IMR-90 (cell line): ENCODE measurements at places on chromosomes 16 and 17.
A peak's percentile ranks its signal among the peaks of the same experiment; 100 is the strongest.

GRCh38 chr17:7717756-7718350 lies 309 bp downstream of the DNAH2 start:
- no peaks in the 10 kb centered on the region for H3K36me3 ChIP-seq
- DNase-seq = no peak
- peaks cover 67% of the 10 kb centered on the region for H3K27me3 ChIP-seq

DNA sequence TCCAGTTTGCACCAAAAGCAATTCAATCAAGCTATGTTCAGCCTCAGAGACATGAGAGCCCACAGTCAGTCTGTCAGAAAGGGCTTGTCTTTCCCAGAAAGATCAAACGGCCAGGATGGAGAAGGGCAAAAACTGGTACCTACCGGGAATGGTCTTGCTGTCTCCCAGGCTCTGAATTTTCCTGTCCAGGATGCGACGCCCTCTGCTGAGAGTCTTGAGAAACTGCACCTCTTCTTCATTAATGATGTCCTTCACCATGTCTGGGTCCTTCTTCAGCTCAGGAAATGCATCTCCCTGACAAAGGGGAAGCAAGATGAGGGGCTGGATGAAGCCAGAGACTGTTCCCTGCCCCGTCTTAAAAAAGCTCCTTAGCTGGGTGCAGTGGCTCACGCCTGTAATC lies 15.8 kb upstream of the EXOSC6 start:
- H3K27ac ChIP-seq = no peak overlapping the region
- no peaks in the 10 kb centered on the region for H3K27me3 ChIP-seq

DNA sequence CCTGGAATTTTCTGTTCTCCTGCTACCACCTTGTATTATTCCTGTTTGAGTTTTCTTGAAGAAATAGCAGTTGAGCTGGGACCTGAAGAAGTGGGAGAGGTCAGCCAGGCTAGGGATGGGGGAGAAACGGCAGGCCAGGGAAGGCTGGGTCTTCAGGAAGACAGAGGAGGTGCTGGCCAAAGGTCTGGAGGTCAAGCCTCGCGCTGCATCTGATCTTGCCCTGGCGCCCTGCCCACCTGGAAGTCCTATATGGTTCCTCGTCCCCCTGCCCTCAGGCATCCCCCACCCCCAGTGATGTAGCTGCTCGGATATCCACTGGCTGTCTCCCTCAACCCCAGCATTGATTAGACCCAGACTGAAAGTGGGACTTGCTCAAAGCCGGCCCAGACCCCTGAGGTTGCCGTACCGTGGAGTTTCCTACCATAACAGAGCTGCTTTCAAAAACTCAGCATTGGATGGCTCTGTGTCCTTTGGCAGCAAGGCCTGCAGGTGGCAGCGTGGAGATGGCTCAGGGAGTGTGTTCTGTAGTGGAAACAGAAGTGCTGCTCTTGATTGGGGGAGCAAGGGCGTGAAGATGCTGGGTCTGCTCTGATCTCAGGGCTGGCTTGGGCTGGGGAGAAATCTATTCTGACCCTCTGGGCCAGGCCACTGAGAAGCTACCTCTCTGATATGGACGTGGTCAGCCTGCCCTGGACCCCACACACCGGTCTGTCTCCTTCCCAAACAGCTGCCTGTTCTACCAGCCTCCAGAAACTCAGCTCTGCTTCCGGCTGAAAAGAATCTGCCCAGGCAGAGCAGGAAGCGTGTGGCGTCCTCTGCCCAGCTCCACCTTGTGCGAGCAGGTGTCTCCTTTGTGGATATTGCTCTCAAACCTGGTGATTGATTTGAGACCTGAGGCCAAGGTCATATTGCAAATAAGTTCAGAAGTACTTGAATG lies 107.0 kb upstream of the CACNG5 start:
- no peaks in the 10 kb centered on the region for H3K27me3 ChIP-seq
- H3K36me3 ChIP-seq = peaks cover 7% of the 10 kb centered on the region
- DNase-seq = peak; percentile 50
- no peak overlapping the region for H3K27ac ChIP-seq

DNA sequence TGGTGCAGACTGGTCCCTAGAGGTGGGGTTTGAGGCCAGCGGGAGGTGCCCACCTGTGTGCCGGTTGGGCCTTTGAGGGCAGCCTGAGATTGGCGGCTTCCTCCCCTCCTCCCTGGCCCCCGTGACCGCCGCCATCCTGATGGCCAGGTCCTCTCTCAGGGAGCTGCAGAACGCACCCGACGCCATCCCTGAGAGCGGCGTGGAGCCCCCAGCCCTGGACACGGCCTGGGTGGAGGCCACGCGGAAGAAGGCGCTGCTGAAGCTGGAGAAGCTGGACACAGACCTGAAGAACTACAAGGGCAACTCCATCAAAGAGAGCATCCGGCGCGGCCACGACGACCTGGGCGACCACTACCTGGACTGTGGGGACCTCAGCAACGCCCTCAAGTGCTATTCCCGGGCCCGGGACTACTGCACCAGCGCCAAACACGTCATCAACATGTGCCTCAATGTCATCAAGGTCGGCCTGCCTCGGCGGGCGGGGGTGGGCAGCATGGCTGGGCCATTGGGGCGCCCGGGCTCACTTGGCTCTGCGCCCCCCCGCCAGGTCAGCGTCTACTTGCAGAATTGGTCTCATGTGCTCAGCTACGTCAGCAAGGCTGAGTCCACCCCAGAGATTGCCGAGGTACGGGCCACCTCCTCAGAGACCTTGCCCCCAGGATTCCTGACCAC lies 2.8 kb downstream of the GPS1 start:
- no peak overlapping the region for H3K27ac ChIP-seq
- no peak for DNase-seq
- H3K4me3 ChIP-seq = no peak overlapping the region
- H3K4me1 ChIP-seq = peaks cover 18% of the 10 kb centered on the region
- H3K36me3 ChIP-seq = peaks cover 56% of the 10 kb centered on the region
- no peaks in the 10 kb centered on the region for H3K27me3 ChIP-seq

GRCh38 chr17:41663451-41664171 lies 25.1 kb upstream of the EIF1 start:
- H3K4me1 ChIP-seq = peaks cover 11% of the 10 kb centered on the region
- DNase-seq = no peak

DNA sequence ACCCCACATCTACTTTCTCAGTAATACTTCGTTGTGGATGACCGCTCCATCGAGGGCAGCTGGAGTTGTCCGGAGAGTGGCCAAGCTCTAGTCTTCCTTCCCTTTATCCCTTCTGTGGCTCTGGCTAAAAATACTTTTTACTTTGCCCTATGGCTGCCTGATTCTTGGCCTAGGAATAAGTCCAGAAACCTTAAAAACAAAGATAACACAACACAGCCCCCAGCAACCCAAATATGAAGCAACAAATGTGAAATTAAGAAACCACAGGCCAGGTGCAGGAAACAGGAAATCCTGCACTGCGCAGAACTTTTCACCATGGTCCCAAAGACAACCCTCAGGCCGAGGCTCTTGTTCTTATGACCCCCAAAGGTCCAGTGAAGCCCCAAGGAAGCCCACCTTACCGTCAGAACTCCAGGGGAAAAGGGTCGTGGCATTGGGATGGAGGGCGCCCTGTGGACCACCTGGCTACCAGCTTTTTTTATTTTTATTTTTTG lies 26.0 kb downstream of the TK2 start:
- peaks cover 28% of the 10 kb centered on the region for H3K36me3 ChIP-seq
- H3K27ac ChIP-seq = no peak overlapping the region
- no peak for DNase-seq
- H3K27me3 ChIP-seq = no peaks in the 10 kb centered on the region
